Stimulated activated effector memory CD8-positive, alpha-beta T cell treated with anti-CD3 and anti-CD28 coated beads, Interleukin-12 subunit alpha, Interleukin-12 subunit beta, amount 100 ng/mL, for 72 hours (primary cell): ENCODE measurements at places on chromosomes 11 and 22.

DNA sequence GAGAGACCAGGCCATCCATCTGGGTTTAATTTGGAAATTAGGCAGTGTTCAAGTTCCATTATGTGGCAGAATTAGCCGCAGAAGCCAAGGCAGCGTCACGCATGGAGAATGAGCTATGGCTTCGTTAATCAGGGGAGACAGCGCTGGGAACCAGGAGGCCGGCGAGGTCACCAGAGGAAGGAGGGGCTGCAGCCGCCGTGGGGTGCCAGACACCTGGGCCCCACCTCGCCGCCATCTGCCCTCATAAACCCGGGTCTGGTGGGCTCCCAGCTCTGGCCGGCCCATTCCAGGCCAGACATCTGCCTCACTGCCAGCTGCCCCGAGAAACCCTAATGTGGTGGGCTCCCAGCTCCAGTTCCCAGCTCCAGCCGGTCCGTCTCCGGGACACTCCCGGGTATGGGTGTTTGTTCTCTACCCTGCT, 676.9 kb downstream of the BRD1 start:
- no peak for DNase-seq

- DNase-seq = no peak
Observed at GRCh38 chr11:78203184-78203583, 14.5 kb downstream of the USP35 start.

- no peak for DNase-seq
Observed at GRCh38 chr11:697811-698311, 2.2 kb downstream of the TMEM80 start.

GRCh38 chr11:59769828-59770227, 14.7 kb downstream of the STX3 start:
- DNase-seq = no peak

DNA sequence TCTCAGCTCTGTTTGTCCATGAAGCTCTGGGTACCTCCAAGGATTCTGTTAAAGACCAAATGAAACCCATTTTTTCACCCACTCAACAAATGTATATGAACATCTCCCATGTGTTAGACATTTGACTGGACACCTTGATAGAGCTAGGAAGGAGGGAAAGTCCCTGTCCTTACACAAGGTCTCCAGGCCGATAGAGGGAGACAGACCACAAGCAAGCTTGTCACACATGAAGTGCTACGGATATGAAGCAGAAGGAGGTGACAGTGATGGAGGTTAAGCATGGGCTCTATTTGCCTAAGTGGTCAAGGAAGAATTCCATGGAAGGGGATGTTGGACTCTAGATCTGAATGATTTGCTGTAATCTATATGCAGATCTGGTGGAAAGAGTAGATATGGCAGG, 138.5 kb downstream of the MYO18B start:
- DNase-seq = no peak

DNA sequence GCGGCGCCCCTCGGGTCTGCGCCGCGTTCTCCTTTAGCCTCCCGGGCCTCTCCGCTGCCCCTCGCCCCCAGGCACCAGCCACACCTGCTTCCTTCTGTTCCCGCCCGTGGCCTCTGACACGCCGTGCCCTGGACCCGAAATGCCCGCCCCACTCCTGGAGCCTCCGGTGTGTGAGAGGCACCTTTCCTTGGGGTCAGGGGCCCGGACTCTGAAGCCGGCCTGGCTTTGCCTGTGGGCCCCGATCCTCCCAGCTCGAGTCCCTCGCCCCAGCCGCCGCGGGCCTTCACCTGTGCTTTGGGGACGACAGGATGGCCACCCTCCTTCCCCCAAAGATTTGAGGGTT, 661 bp upstream of the CDPF1 start:
- DNase-seq = no peak

GRCh38 chr11:20026629-20027555, 133.4 kb downstream of the DBX1 start:
- DNase-seq = no peak

DNA sequence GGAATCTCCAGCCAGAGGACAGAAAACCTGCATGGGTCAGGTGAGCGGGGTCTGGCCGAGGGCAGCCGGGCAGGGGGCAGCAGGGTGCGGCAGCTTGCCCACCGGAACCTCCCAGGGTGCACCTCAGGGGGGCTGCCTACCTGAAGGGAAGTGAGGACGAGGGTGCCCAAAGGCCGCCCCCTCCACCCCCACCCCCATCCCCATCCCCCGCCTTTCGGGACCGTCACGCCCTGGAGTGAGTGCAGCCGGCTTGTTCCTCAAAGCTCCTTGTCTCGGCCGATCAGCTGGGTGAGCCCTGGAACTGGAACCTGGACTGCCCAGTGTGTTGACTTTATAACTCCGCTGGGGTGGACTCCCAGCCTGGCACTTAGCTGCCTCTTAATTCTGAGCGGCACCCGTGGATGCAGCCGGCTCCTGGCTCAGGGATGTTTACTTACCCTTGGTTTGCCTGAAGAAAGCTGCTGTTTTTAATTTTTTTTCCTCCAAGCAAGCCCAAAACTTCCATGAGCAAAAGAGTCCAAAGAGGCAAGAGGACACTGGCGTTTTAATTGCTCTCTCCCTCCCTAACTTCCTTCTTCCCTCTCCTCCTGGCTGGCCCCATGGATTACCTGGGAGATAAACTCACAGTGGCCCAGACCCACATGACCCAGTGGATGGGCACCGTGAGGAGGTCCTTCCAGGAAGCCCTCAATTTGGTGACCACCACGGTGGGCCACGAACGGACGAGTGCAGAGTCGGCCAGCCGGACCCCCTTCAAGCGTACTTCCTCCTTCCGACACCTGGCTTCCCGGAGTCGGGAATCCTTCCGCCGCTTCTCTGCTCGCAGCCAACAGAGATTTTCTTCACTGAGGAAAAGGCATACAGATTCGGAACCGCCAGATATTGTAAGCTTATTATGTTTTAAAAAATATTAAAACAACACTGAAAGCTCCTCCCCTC, 87.8 kb upstream of the CRYBB3 start:
- no peak for DNase-seq

DNA sequence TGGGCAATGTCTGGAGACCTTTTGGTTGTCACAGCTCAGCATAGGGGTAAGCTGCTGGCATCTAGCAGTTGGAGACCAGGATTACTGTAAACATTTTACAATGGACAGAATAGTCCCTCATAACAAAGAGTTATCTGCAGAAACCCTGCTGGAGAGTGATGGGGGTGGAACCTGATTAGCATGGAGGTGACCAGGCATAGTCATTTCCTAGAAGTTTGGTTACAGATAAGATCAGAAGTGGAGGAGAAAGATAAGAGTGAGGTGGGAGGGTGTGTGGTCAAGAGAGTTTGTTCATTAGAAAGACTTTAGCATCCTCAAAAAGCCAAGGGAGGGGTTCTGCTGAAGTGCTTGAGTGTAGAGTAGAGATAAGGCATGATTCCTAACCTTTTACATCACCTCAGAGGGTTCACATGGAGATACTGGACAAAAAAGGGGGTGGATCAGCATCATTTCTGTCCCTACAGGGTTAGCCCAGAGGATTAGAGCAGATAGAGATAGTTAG, 38.8 kb downstream of the PRDM11 start:
- DNase-seq = no peak
